ENCODE measurements at places on chromosomes 11 and 22.

DNA sequence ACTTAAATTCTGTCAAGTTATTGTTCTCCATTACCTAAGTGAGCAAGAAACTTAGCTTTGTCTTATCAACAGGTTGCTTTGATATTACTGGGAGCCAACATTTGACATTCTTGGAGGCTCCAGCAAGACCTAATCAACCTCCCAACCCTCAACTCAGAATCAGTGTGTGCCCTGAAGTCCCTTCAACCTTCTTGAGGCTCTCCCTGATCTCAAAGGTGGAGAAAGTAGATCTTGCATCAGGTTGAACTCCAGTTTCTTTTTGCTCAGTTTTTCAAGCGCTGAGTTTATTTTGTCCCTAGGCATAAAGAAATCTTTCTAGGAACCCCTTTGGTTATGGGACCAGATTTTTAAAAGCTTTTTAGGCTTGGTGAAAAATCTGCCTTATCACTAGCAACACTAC lies 1.4 kb downstream of the FAM111A start:
- DNase-seq: no peak

DNA sequence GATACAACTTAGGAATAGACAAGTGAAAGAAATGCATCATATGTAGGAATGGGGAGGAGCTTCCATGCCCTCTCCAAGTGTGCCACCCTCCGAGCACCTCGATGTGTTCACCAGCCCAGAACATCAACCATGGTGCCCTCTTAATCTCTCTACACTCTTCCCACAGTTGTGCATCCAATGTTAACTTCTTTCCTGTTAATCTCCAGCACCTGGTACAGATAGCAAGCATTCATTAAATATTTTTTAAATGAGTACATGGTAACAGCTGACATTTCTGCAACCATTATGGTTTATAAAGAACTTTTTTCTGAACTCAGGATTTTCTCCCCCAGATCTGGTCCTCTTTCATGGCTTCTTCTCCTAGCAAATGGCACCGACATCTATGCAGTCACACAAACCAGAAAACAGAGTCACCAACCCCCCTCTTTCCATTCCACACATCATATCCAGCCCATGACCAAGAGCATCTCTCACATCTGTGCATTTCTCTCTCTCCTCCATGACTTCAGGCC lies 118.1 kb upstream of the CLPB start:
- no peak for DNase-seq

DNA sequence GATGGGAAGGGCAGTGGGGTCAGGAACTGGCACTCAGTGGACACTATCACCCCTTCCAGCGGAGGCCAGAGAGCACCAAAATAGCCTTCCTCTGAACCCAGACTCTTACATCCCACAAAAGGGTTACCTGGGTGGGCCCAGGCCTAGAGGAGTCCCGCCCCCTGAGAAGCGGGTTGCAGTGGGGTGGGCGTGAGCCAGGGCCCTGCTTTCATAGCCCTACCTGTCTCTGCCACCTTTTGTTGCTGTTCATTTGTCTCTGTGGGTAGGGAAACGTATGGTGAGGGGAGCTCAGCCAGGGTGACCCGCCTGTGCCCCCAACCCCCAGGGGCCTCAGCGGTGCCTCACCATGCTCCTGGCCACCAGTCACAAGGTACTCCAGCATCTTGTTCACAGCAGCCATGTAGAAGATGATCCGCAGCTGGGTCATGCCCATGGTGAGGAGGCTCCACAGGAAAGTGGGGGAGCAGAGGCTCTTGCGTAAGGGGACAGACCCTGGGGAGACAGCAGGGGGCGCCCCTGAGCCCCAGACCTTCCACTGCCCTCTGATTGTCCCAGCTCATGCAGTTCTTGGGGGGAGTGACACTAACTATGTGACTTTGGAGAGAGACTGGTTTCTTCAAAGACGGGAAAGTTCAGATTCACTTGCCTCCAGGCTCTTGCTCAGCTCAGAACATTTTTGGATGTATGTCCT lies 24.0 kb downstream of the SLC43A1 start:
- DNase-seq: no peak

GRCh38 chr22:45692549-45692948 lies 20.9 kb downstream of the ATXN10 start:
- no peak for DNase-seq

DNA sequence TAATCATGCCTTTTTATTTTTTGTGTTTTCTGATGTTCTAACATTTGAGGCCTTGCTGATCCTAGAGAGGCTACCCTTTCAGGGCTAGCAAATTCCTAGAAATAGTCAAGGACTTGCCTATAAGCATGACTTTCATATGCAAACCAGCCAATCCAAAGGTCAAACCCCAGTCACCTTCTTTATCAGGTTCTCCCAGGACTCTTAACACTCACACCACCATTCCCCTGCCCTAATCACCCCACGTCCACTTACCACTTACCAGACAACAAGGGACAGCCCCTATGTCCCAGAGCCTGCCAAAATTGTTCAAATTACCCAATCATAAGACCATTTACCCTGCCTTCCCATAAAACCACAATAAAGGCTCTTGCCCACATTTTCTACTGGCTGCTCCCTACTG lies 1339.8 kb downstream of the LRRC4C start:
- DNase-seq: no peak
